ENCODE measurements at places on chromosomes 1 and 21.

DNA sequence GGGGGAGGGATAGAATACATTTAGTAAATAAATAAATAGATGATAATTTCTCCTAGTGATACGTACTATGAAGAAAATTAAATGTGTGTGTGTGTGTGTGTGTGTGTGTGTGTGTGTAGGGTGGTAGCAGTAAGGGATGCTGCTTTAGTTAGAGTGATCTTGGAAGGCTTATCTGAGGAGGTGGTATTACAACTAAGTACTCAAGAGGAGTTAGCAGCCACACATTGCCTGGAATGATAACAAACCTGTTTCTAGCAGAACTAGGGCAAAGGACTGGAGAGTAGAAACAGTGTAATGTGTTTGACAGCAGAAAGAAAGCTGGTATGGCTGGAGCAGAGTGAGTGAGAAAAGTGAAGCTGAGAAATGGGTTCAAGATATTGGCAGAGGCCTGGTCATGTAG, 58.3 kb upstream of the FASLG start:
- no peak for DNase-seq

- DNase-seq = peak; percentile 81
Observed at GRCh38 chr1:16630661-16631247, 17.4 kb upstream of the NBPF1 start.

DNA sequence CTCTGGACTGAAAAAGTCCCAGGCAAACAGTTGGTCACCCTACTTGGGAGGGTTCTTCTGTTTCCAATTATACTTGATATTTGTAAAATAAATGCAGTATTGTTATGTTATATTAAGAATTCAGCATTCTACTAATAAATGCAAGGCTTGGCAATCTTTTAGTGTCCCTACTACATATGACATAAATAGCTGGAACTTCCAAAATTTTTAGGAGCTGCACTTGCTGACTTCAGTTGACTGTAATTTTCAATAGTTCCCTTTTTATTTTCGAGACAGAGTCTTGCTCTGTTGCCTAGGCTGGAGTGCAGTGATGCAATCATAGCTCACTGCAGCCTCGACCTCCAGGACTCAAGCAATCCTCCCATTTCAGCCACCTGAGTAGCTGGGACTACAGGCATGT, 20.0 kb downstream of the FOXD3 start:
- no peak for DNase-seq

- no peak for DNase-seq
Observed at GRCh38 chr1:38274974-38275373, 228.4 kb upstream of the POU3F1 start.

DNA sequence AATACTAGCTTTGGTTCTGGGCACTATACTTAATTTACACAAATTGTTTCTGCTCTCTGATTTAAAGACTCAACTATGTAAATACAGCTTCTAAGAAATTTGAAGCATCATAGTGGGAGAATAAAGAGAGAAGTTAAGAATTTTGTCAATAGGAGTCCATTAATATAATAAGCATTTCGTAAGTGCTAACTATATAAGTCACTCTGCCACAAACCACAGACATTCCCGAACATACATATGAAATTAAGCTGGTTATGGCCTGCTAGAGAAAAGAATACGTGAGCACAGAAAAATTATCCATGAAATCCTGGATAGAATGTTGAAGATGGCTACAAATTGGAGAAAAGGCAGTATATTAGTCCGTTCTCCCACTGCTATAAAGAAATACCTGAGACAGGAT, 526.2 kb downstream of the MRPL39 start:
- no peak for DNase-seq
